ENCODE measurements at places on chromosomes 7 and 10.
A peak's percentile ranks its signal among the peaks of the same experiment; 100 is the strongest.

GRCh38 chr10:86500846-86501245, 20.7 kb downstream of the WAPL start:
- no peak for DNase-seq

GRCh38 chr10:25105743-25106260, 69.0 kb upstream of the GPR158 start:
- no peak for DNase-seq

- DNase-seq = no peak
These were observed 52.8 kb upstream of the WAC start for GRCh38 chr10:28479927-28480627.

GRCh38 chr10:58826694-58827093, 314.0 kb downstream of the BICC1 start:
- no peak for DNase-seq

GRCh38 chr7:15905251-15906040, 219.0 kb upstream of the MEOX2 start:
- DNase-seq = no peak

DNA sequence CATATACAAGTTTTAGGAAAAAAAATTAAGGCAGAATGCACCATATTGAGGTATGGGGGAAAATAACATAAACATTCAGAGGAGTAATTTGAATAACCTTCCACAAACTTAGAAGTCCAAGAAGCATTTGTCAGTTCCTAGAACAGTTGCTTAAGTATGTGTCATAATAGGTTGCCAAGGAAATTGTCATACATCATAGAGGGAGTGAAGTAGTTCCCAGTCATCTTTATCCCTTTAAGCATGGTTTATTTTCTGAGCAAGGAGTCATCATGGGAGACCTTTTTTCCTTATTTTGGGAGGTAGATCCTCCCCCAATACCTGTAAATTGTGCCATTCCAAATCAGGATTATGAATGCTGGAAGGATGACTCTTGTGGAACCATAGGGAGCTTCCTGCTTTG, at the start of gene SSMEM1:
TSS of gene SSMEM1 (plus strand) at position 219 of the 400 bp plus-strand sequence. CDS start at position 270, 51 bp downstream.
- DNase-seq = no peak

DNA sequence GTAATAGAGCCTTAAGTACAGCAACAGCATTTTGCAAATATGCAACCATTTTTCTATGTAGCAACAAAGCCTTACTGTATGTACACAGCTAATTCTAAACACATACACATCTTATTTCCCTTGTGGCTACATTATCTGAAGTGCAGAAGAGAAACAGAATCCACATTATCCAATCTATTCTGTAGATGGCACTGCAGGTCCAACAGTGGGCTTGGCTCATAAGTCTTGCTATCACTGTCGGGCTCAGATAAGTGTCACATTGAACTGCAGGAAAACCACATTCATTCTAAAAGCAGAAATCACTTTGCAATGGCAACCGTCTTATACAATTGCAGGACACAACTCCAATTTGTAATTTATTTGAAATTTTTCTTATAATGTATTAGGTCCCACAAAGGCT, 109.8 kb upstream of the NOBOX start:
- no peak for DNase-seq

- no peak for DNase-seq
These were observed 364.2 kb upstream of the COBL start for GRCh38 chr7:51680594-51681399.

DNA sequence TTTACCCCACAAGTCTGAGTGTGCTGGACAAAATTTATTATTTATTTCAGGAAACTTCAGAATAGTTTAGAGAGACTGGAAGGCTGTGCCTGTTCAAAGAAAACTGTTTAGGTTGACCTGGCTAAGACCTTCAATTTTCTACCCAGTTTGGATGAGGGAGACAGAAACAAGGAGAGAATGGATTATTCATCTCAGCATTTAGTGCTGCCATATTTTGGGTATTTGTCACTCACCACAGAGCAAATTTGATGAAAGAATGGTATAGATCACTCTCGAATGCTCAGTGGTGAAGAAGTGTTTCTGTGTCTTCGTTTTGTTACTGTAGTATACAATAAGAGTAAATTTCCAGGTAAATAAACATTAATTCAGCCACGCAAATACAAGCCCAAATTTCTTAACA, 71.8 kb downstream of the SEMA3C start:
- no peak for DNase-seq

GRCh38 chr10:121242741-121243608, 355.3 kb downstream of the FGFR2 start:
- no peak for DNase-seq

GRCh38 chr10:87534173-87534858, 29.6 kb downstream of the MINPP1 start:
- no peak for DNase-seq

GRCh38 chr10:35907548-35907947, 265.5 kb upstream of the FZD8 start:
- no peak for DNase-seq

- no peak for DNase-seq
These were observed 39.5 kb upstream of the CHST15 start for GRCh38 chr10:124132876-124133275.

GRCh38 chr7:150876817-150877526, 24.7 kb downstream of the AOC1 start:
- DNase-seq = peak; percentile 18

GRCh38 chr7:105106473-105106872, 92.5 kb downstream of the KMT2E start:
- no peak for DNase-seq

DNA sequence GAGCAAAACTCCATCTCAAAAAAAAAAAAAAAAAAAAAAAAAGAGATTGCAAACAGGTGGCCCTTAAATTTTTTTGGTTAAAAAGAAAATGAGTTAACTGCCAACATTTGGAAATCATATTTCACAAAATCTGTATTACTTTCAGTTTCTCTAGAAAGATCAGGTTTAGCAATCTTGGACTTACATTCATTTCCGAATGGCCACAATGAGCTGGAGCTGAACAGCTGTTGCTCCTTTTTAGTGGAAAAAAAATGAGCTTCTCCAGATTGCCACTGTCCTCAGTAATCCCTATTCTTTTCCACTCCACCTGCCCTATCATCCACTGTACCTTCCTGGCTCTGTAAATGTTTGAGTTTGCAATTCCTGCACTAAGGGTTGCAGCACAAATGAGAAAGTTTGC, 43.6 kb downstream of the RAB11FIP2 start:
- no peak for DNase-seq

DNA sequence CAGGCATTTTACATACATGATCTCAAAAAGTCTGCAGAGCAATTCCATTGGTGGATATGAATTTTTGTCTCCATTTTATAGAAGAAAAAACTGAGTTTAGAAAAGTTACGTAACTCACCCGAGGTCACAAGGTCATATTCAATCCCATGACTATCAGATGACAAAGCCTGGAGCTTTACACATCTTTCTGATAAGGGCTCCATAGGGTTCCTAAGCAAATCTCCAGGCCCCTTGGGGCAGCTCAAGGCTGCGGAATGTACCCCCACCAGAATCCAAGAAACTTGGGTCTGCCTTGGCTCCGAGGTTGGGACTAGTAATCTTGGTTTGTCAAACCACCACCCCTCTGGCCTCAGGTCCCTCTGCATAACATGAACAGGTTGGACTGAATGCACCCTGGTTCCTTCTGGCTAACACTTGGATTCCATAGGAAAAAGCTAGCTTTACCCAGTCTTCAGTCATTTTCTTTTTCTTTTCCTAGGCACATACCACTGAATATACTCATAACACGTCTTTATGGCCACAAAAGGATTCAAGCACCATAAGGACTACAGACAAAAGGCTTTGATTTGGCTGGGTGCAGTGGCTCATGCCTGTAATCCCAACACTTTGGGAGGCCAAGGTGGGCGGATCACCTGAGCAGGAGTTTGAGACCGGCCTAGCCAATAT, 55.5 kb downstream of the PIP4K2A start:
- DNase-seq = no peak

DNA sequence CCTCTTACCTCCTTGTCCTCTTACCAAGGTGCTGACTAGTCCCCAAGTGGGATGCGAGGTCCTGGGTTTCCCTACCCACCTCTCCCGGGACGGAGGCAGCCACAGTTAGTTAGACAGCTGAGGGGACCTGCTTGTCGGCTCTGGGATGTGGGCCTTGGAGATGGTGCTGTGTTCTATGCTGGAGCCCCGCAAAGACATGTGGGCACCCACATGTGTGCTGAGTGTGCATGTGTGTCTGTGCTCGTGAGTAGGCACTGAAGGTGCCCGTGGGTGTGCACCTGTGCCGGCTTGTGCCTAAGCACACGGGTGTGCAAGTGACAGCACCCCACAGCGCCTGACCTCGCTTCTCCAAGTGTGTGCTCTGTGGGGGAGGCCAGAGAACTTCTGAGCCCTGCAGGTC, 62.2 kb downstream of the NEURL1 start:
- no peak for DNase-seq

GRCh38 chr10:89625041-89625765, 19.8 kb downstream of the PANK1 start:
- DNase-seq = peak; percentile 56

DNA sequence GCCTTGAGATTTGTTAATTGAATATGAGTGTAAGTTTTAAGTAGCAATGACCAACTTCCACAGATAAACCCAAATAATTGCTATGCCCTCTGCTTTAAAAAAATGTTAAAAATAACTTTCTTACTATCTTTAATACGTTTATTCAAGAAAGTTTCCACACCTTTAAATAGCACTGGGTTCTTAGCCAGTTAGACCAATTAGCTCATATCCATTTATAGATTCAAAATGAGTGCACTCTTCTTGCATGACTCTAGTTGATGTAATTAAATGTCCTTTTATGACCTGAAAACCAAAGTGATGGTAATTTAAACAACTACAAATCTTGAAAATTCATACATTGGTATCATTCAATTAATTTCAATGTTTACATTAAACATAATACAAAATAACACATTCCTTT, 50.8 kb upstream of the CACNA2D1 start:
- DNase-seq = no peak

GRCh38 chr10:127500127-127500526, 49.0 kb upstream of the NPS start:
- no peak for DNase-seq

DNA sequence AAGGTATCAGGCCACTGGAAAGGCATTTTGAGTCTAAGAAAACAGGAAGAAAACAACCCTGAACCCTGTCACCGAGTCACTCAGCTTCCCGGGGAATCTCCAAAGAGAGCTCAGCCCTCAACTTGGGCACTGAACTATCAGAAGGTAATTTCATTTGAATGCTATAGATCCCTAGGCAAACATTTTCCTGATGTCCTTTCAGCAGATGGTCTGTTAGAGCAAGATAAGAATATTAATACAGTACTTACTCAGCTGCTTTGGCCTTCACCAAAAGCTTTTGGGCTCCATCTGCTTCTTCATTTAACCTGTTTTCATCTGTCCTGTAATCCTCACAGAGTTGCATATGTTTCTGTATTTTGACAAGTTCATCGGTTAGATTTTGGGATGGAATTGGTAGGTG, 34.2 kb upstream of the LAMB1 start:
- no peak for DNase-seq

- DNase-seq = no peak
These were observed 24.4 kb upstream of the ZNF273 start for GRCh38 chr7:64878684-64879083.

- no peak for DNase-seq
These were observed 359.4 kb upstream of the CELF2 start for GRCh38 chr10:10658172-10658785.

DNA sequence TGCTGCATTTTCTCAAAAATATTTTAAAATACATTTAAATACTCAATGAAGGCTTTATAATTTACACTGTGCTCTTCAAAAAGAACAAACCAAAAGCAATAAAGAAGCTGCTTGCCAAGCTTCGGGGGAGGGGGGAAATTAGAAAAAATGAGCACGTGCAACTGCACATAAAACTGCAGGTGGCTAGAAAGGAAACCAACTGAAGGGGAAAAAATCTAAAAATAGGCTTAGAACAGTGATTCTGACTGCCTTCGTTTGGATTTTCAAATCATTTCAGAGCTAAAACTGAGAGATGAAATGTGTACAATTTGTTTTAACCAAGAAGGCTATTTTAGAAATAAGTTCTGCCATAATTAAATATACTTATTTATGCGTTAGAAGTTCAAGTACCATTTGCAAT, 61.4 kb downstream of the ABI1 start:
- no peak for DNase-seq

DNA sequence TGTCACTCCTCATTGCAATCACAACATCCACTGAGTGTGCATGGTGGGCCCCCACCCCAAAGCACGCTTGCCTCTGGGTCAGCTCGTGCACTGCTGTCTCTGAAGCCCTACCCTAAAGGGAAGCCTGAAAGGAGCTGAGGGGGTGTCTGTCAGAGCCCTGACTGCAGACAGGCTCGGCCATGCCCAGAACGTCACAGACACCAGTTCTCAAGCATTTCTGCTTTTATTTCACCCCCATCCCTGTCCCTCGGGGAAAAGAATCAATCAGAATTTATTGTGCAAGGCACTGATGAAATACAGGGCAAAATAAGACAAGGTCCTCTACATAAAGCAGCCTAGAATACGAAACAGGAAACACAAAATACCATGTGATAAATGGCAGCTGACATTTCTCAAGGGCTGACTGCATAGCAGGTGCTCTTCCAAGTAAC, 231.8 kb downstream of the WDR37 start:
- DNase-seq = no peak

DNA sequence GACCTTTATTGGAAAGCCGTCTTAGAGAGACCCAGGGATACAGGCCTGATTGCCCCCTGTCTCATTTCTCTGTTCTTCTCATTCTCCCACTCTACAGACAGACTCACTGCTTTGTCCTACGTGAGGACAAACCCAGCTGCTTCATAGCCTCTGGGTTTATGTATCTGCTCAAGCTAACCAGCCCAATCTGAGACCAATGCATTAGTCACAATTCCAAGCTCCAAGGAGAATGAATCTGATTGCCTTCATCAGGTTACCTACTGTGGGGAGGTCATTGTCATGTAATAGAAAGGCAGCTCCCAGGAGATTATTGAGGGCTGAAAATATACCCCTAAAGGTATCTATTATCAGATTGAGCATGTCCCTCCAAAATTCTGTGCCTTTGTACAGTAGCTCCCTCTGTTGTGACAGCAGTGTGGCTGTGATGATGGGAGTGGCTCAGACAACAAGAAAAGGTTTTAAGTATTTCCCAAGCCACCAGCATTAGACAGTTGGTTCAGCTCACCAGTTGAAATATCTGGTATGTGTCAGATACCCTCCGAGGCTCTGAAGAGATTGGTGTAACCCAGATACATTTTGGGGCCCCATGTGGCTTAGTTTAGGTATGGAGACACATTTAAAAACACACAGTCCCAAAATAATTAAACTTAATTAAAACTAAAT, 123.1 kb upstream of the EEPD1 start:
- DNase-seq = no peak

- no peak for DNase-seq
These were observed 83.1 kb downstream of the LHPP start for GRCh38 chr10:124544711-124545110.
